ENCODE measurements at places on chromosomes 7 and 10. TPM values are rescaled to one million over a fixed set of nuclear protein-coding genes. Genes with fewer than 3 reads are reported as not detected.

TMEM178B gene
- 3.9 TPM for total RNA-seq

DNA sequence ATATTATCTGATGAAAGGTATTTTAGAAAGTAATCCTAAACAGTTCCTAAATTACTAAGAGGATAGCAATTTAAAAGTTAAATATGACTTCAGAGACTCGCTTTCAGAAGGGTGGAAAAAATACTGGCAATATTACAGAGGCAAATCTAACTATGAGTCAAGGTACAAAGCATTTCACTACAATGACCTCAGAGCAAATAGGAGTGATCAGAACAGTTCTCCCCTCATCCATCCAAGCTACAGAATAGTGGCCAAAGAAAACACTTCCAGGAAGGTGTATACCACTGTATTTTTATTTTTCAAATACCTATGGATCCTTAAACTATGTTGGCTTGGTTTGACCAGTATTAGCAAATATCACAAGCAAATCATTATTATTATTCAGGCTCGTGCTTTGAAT, 112.8 kb upstream of the ODAD2 start:
- peak; percentile 86 for DNase-seq

GRCh38 chr7:128128401-128128800, 97.2 kb upstream of the LRRC4 start:
- no peak for DNase-seq

MARCHF5 gene
- 48.2 TPM for total RNA-seq

- peak; percentile 24 for DNase-seq
These were observed 175.3 kb upstream of the SEMA3E start for GRCh38 chr7:83824214-83824613.

GRCh38 chr10:15794569-15794968, 65.7 kb downstream of the MINDY3 start:
- DNase-seq, result no peak

- no peak for DNase-seq
These were observed 502 bp downstream of the PRKRIP1 start for GRCh38 chr7:102396710-102397019.

Measured in astrocyte (in vitro differentiated cells and primary cell).